Neural crest cell (in vitro differentiated cells): ENCODE measurements at places on chromosomes 7 and 10. TPM values are rescaled to one million over a fixed set of nuclear protein-coding genes. Genes with fewer than 3 reads are reported as not detected.

DNA sequence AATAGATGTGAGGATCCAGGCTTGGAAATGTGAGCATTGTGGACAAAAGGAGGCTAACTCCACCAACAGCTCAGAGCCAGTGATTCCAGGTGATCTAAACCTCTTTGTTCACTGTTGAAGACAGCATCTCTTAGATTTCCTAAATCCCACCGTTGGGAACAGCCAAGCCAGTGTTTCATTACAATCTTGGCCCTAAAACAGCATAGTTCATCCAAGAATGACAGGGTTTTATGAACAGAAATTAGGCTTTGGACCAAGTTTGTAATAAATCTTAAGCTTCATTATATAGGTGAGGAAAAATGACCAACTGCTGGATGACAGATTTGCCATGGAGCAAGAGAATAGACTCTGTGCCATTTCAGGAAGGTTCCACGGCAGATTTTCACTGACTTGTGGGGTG, 65.8 kb downstream of the MTURN start:
- no peaks in the 10 kb centered on the region for H3K27me3 ChIP-seq
- H3K27ac ChIP-seq: no peak overlapping the region
- peaks cover 3% of the 10 kb centered on the region for H3K4me1 ChIP-seq

Gene HGF
- total RNA-seq: 0.05 and 0.14 TPM in 2 replicates

DNA sequence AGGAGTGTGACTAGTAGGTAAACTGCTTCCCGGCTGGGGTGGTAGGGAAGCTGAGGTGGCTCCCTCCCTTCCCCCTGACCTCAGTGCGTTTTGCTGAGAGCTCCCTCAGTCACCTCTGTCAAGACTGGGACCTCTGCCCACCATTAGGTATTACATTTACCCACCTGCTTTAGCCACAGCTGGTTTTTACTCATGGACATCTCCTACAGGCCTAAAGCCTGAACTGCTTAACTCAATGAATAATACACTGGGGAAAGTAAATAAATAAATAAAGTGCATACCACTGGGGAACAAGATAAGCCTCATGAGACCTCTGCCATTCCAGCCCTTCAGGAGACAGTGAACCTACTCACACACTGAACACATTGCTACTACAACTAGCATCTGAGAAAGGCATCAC, 38.9 kb upstream of the CDK13 start:
- peaks cover 3% of the 10 kb centered on the region for H3K27me3 ChIP-seq
- H3K4me1 ChIP-seq: no peaks in the 10 kb centered on the region

- H3K36me3 ChIP-seq: peaks cover 2% of the 10 kb centered on the region
- no peaks in the 10 kb centered on the region for H3K27me3 ChIP-seq
- no peak overlapping the region for H3K4me3 ChIP-seq
- no peak overlapping the region for H3K27ac ChIP-seq
- no peak for DNase-seq
Measured at GRCh38 chr7:34612661-34613060, 45.4 kb upstream of the NPSR1 start.

DNA sequence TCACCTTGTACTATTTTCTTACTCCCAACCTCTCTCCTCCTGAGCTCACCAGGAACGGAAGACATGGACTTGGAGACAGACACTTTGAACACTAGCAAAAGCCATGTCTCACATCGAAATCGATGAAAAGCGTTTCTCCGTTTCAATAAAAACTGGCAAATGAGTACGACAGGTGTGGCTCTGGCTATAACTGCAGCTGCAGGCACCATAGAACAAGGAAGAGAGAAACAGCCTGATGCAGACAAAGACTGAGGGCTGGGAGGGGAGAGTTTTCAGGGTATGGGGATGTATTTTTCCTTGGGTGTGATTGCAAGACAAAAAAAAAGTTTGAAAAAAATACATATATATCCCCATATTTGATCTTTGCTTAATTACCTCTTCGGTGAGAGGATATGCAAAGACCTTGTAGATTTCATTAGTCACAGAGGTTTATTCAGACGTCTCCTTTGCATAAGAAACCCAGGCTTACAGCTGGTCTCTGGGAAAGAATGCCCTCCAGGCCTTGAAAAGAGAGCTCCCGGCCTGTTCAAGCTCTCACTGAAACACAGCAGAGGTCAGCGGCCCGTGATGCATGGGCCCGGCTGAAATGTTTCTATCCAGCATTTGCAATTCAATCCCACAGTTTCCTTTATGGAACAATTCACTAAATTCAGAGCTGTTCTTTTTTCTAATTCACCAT, 63.1 kb downstream of the TLL2 start:
- DNase-seq: peak; percentile 31
- peaks cover 60% of the 10 kb centered on the region for H3K4me1 ChIP-seq
- H3K36me3 ChIP-seq: no peaks in the 10 kb centered on the region
- peak overlapping the region; percentile 20 for H3K4me3 ChIP-seq
- H3K27ac ChIP-seq: peak overlapping the region; percentile 85

Gene HOXA4
- 0.68 and 0.96 TPM in 2 replicates for total RNA-seq

DNA sequence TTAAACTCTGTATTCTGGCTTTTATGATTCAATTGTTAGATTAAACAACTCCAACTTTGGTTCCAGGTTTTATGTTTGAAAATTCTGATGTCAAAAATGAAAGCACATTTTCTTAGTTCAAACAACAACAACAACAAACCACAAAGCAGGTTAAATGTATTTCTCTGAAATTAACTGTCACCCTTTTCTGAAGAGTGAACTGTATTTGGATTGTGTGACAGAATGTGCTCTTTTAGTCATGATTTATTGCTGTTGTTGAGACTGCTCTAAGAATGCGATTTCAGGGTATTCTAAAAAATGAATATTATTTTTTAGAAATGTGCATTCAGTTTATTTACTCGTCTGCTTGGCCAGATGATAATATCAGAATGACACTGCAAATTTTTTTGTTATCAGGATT, 144.1 kb downstream of the GNAI1 start:
- H3K27me3 ChIP-seq: no peaks in the 10 kb centered on the region
- DNase-seq: no peak
- no peak overlapping the region for H3K4me3 ChIP-seq
- peaks cover 13% of the 10 kb centered on the region for H3K4me1 ChIP-seq
- H3K27ac ChIP-seq: no peak overlapping the region
- no peaks in the 10 kb centered on the region for H3K36me3 ChIP-seq

DNA sequence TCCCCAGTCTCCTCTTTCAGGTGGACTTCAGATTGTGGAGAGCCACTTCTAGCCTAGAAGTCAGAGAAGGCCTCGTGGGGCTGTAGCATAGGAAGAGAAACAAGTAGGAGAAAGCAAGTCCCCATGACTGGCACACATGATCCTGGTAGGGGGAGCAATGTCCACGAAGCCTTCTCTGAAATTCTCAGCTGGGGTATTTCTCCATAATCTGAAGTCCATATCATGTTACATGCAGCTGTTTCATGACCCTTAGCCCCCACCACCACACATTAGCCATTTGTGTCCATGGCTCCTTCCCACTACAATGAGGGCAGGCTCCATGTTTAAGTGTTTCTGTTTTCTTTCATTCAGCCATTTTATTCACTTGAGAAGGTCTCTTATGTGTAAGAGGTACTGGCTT, 43.2 kb downstream of the LAMB4 start:
- peak overlapping the region; percentile 50 for H3K27ac ChIP-seq
- no peak for DNase-seq
- no peak overlapping the region for H3K4me3 ChIP-seq
- H3K27me3 ChIP-seq: no peaks in the 10 kb centered on the region
- H3K36me3 ChIP-seq: no peaks in the 10 kb centered on the region

Gene AZGP1
- total RNA-seq: 0.52 TPM in 1 of 2 replicates, not detected in the other

DNA sequence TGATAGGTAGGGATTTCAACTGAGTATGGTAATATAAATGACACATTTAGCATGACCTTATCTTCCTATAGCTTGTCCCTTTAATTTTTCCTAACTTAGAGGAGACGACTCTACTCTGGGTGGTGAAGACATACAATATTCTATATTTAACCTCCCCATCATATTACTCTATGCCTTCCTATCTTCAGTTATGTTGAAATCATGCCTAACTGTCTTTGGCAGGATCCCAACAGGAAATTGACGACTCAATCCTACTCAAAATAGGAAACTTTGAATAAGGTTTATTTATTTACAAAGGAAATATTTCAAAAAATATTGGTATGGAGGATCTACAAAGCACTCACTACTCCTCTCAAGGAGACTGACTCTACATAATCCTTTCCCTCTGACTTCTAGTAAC, 24.1 kb upstream of the SEMA3A start:
- DNase-seq: no peak
- no peaks in the 10 kb centered on the region for H3K27me3 ChIP-seq
- H3K36me3 ChIP-seq: peaks cover 4% of the 10 kb centered on the region
- H3K27ac ChIP-seq: no peak overlapping the region

Gene ARHGEF5
- 2.4 and 2.7 TPM in 2 replicates for total RNA-seq

DNA sequence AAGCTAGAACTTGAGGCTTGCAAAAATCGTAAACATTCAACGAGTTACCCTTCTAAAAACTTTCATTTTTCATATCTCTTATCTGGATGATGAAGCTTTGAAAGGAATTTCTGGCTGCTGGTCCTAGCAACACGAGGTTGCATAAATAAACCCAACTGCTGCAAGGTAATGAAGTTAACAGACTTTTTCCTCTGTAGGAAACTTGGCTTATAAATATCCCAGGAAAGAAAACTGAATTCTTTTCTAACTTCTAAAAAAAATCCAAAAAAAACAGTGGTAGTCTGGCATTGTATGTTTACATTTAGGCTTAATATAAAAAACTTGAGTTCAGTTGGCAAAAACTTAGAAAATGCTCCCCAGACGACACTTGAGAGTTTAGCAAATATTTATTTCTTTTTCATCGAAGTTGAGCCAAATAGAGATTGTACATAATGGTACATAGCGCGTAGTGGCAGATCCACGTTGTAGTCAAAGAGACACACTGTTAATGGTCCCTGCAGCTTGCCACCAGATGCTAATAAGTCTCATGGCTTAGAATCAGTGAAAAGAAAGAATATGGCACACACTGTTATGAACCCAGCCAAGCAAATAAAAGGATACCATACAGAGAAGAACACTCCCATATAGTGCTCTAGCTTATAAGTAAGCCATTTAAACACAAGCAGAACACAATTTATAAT, 200.3 kb upstream of the PCLO start:
- H3K4me1 ChIP-seq: no peaks in the 10 kb centered on the region
- H3K4me3 ChIP-seq: no peak overlapping the region
- H3K27me3 ChIP-seq: no peaks in the 10 kb centered on the region
- DNase-seq: no peak
- no peaks in the 10 kb centered on the region for H3K36me3 ChIP-seq

GRCh38 chr7:105807448-105807762, 69.0 kb downstream of the ATXN7L1 start:
- H3K4me1 ChIP-seq: peaks cover 22% of the 10 kb centered on the region
- no peak overlapping the region for H3K4me3 ChIP-seq
- H3K36me3 ChIP-seq: peaks cover 6% of the 10 kb centered on the region
- no peak for DNase-seq
- no peak overlapping the region for H3K27ac ChIP-seq

GRCh38 chr10:34816085-34816496, 995 bp upstream of the PARD3 start:
- peak overlapping the region; percentile 90 for H3K4me3 ChIP-seq
- DNase-seq: peak; percentile 9
- H3K4me1 ChIP-seq: peaks cover 40% of the 10 kb centered on the region
- peaks cover 15% of the 10 kb centered on the region for H3K27me3 ChIP-seq

Gene MEPCE
- total RNA-seq: 46.9 and 49.8 TPM in 2 replicates

DNA sequence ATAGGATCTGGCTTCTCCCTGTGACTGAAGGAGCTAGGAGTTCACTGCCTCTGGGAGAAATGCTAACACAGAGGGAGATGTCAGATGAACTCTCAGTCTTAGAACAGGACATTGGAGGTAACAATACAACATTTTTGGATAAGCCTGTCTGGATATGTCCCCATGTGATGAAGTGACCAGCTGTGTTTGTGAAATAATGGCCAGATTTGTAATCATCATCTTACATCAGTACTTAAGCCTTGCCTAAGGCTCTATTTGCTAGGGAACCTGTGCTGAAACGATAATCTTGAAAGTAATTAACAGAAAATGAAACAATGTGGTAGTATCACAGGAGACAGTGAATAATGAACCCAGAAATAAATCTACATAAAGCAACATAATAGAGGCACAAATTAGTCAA, 56.2 kb downstream of the CRPPA start:
- H3K27ac ChIP-seq: no peak overlapping the region
- H3K36me3 ChIP-seq: no peaks in the 10 kb centered on the region
- no peaks in the 10 kb centered on the region for H3K27me3 ChIP-seq
- H3K4me1 ChIP-seq: peaks cover 14% of the 10 kb centered on the region
- DNase-seq: no peak

Gene DPYSL4
- 145 and 155 TPM in 2 replicates for total RNA-seq

Gene MRLN
- not detected in 2 replicates for total RNA-seq

DNA sequence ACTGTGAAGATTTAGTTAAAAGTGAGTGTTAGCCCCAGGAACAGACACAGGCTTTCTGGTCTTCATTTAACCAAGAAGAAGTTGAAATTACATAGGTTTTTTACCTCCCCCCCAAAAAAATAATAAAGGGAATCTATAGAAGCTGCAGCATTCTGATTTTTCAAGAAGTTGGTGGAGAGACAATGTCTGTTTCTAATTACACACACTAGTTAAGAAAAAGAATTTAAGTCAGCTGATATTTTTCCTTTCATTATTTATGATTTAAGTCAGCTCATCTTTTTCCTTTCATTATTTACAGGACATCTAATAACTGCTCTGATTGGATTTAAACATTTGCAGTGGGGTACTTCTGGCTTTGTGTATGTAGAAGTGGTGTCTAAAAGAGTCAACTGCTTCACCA, 201.4 kb upstream of the NRP1 start:
- H3K27ac ChIP-seq: no peak overlapping the region
- no peaks in the 10 kb centered on the region for H3K4me1 ChIP-seq
- DNase-seq: no peak
- no peak overlapping the region for H3K4me3 ChIP-seq

DNA sequence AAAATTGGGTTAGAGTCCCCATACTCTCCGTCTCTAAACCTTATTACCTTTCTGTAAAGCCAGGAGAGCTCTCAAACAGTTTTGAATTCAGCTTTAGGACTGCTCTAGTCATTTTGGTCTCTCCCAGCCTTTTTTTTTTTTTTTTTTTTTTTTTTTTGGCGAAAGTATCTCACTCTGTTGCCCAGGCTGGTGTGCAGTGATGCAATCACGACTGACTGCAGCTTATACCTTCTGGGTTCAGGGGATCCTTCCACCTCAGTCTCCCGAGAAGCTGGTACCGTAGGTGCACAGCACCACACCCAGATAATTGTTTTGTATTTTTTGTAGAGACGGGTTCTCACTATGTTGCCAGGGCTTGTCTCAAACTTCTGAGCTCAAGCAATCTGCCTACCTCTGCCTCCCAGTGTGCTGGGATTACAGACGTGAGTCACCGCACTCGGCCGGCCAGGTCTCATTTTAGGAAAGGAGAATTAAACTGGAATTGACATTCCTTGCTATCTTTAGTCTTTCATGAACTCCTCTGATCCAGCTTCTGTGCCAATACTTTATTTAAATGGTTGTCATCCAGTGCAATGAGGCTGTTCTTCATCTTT, 31.4 kb upstream of the RSU1 start:
- no peak for DNase-seq
- no peak overlapping the region for H3K4me3 ChIP-seq
- H3K36me3 ChIP-seq: no peaks in the 10 kb centered on the region
- peaks cover 12% of the 10 kb centered on the region for H3K4me1 ChIP-seq
- peak overlapping the region; percentile 2 for H3K27ac ChIP-seq

Gene PKD1L1
- 0.11 and 0.19 TPM in 2 replicates for total RNA-seq
